ENCODE measurements at places on chromosomes 4 and X.

- no peak for DNase-seq
These were observed 56.1 kb downstream of the SLC9A6 start for GRCh38 chrX:136041254-136041812.

DNA sequence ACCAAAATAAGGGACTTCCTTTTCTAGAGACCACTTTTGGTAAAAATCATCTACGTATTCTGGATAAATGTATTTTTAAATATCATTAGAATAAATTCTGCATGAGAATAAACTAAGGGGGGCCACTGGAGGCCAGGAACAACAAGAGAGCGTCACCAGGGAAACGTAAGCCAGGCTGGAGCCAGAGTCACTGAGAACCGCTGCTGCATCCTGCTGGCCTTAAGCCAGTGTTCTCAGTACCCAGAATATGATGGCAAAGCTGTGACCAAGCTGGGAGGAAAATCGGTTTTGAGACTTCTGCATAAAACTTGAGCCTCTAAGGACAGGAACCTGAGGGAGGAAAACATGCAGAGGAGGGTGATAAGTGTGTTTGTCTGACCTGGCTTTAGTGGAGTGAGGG lies 63.0 kb upstream of the FAM9A start:
- no peak for DNase-seq

DNA sequence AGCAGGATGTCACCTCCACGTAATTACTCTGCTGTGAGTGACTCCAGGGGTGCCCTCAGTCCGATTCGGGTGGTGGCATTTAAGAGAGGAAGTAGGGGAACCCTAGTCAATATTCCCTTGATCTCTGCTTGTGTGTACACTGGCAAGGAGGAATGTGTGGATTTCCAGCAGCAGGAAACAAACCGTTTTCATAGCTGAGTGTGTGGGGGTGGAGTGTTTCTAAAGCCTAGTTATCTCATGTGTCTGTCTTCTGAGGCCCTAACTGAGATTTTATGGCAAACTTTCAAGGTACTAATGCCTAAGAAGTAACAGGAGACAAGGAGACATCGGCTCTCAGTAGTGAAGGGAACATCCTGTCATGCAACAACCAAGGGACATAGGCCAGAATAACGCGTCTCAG lies 6.6 kb upstream of the CLDN24 start:
- DNase-seq, result no peak

DNA sequence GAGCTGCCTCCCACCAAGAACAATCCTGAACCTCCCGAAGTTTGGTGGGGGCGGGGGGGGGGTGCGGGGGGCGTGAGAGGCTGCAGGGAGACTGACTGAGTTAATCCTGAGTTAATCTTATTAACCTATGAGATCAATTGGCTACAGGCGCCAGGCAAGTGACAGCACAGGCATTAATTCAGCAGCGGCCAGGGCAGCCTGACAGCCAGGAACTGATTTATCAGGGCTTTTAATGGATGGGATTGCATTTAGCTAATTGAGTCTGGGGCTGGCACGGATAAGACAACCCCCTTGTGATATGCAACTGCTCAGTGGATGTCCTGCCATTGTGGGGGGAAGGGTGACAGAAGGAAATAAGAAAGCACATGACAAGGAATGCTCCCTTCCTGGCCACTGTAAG lies 16.3 kb downstream of the RTL5 start:
- DNase-seq, result no peak

DNA sequence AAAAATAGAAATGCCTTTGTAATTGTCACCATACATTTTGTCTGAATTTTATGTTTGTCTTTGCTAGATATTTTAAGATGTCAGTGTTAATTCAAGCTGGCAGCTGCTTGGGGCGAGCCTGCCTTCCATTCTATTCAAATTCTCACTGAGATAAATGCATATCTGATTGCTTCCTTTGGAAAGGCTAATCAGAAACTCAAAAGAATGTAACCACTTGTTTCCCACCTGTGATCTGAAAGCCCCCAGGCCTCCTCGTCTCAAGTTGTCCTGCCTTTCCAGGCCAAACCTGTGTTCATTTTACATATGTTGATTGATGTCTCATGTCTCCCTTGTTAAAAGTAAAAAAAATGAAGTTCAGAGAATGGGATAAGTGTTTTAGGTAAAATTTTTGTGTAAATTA lies 318.7 kb upstream of the TECRL start:
- DNase-seq, result no peak

DNA sequence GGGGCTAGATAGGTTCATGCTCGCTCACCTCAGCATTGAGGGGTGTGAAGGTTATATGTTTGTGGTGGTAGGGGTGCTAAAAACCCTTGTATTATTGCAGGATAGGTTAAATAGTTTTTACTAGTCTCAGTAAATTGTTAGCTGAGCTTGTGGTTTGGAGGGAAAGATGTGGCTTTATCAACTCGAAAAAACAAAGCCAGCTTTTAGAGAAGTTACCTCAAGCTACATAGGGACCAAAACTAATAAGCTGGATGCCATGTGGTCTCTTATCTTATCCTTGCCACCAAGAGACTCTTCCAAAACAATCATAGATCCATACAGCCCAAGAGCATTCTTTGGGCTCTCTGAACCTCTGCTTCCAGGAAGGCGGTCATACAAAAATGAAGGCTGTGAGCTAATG lies 29.2 kb downstream of the MSN start:
- DNase-seq, result no peak
